ENCODE measurements at places on chromosomes 3 and 15.

DNA sequence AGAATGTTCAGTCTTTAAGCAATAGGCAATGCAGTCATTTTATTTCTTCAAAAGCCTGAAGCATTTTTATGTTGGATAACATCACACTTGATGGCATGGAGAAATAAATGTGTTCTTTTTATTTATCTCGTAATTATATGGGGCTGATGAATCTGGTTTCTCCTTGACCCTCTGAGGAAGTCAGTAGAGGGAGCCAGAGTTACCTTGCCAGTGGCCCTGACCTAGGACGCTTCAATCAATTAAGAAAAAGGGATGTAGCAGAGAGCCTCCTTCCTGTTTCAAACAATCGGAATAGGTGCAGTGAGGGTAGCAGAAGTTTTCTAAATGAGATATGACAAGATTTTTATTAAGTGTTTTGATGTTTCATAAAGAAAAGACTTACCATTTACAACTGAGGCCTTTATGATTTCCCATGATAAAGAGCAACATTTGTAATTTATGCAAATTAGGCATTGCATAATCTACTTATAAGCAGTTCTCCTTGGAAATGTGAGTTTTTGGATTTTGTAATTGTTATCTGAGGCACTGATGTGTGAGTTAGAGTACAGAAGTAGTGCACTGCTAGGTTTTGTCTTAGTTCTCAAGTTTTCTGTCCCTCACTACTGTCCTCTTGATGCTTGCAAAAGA, 129.1 kb downstream of the RAP2B start:
- no peak for DNase-seq

- DNase-seq, result peak; percentile 49
Measured at GRCh38 chr3:119322021-119322834, 28.0 kb downstream of the ARHGAP31 start.

- DNase-seq, result no peak
Measured at GRCh38 chr15:58746174-58746573, 3.3 kb downstream of the ADAM10 start.

- no peak for DNase-seq
Measured at GRCh38 chr3:71917545-71917944, 132.6 kb upstream of the PROK2 start.

- peak; percentile 45 for DNase-seq
Measured at GRCh38 chr3:45120359-45121158, 25.6 kb downstream of the CDCP1 start.

- no peak for DNase-seq
Measured at GRCh38 chr3:15055019-15055557, 10.0 kb downstream of the MRPS25 start.

DNA sequence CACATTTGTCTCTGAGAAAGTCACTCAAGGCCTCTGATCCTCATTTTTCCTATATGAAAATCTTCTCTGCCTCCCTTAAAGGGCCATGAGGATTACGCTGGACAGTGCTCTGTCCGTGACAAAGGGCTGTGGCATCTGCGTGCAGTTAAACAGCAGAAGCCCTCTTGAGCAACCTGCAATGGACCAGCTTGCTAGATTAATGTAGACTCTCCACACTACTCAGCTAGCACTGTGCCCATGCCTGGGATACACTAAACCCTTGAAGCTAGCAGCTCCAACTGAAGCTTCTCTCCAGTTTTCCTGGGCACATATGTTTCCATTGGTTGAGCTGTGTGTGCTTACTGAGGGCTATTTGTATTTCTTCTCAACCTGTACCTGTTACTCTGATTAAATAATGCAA, 303.8 kb downstream of the RPLP1 start:
- DNase-seq, result no peak

DNA sequence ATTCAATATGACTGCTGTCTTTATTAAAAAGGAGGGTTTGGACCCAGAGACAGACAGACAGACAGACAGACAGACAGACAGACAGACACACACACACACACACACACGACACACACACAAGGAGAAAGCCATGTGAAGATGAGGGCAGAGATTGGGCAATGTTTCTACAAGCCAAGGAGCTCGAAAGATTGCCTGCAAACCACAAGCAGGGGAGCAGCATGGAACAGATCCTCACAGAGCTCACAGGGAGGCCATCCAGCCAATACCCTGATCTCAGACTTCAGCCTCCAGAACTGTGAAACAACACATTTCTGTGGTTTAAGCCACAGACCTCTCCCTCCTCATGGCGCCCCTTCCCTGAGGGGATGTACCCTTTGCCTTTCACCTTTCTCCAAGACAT, 35.8 kb upstream of the ABHD2 start:
- no peak for DNase-seq

DNA sequence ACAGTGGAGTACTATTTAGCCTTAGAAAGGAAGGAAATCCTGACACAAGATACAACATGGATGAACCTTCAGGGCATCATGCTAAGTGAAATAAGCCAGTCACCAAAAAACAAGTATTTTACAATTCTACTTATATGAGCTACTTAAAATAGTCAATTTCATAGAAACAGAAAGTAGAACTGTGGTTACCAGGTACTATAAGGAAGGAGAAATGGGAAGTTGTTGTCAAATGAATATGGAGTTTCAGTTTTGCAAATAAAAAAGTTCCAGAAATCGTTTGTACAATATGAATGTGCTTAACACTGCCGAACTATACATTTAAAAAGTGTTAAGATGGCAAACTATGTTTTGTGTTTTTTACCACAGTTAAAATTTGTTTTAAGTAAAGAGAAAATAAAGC, 26.8 kb downstream of the TRANK1 start:
- no peak for DNase-seq

DNA sequence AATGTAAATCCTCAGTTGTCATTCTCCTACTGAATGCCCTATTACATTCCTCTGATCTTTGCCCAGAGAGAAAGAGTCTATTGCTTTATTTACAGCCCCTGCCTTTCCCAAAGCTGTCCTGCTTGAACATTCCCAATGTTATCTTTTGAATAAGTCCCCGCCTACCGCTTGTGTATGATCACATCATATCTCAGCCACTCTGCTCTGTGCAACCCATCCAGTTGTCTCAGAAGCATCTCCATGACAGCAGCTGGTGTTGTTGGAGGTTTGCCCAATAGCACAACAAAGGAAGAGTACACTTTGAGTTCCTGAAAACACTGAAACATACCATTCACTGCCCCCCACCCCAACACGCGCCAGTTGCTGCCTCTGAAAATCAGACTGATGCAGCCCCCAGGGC, 22.0 kb upstream of the FAM3D start:
- no peak for DNase-seq

DNA sequence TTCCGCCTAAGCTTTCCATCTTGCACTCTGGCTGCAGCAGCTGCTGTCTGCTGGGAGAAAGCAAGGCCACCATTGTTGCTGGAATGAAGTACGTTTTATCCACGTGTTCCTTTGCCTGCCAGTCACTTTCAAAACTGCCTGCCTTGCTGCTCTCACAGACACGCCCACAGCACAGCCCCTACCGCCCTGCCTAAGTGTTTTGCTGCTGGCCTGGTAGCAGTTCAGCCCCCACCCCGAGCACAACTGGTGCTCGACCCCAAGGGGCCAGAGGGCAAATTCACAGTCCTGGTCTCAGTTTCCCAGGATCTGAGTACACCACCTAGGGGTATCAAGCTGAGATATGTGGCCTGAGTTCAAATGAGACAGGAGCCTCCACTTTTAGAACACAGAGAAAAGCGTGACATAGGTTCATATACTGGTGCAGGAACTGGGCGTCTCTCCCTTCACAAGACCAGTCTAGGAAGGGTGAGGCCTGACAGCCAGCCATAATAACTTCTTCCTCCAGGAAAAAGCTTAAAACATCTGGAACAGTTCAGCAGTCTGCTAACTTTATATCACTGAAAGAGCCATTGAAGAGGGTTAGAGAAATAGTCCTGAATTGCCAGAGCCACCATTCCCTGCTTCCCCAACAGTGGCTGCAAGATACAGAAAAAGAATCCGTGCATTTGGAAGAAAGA, 1012.3 kb downstream of the ZPLD1 start:
- DNase-seq, result no peak

DNA sequence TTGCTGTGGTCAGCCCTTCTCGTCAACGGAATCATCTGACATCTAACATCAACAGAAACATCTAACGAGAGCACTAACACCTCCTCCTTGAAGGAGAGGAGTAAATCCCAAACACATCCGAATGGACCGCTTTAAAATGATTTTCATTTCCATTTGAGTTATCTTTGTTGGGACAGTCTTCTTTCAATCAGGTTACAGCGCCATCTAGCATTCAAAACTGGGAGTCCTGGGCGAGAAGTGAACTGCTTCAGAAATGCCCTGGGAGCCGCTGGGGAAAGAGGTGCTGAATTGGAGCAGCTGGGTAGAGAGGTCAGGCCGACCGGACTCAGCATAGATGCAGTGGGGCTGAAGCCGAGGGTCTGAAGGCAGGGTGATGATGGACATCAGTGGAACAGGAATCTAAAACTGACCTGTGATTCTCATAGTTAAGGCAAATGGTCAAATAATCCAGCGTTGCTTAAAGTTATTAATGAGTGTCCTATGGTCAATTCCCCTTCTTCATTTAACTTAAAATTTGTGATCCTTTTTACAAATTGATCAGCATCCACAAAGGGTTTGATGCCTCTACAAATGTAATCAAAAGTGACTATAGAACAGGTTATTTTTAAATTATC, 170.0 kb upstream of the NDN start:
- DNase-seq, result peak; percentile 34

DNA sequence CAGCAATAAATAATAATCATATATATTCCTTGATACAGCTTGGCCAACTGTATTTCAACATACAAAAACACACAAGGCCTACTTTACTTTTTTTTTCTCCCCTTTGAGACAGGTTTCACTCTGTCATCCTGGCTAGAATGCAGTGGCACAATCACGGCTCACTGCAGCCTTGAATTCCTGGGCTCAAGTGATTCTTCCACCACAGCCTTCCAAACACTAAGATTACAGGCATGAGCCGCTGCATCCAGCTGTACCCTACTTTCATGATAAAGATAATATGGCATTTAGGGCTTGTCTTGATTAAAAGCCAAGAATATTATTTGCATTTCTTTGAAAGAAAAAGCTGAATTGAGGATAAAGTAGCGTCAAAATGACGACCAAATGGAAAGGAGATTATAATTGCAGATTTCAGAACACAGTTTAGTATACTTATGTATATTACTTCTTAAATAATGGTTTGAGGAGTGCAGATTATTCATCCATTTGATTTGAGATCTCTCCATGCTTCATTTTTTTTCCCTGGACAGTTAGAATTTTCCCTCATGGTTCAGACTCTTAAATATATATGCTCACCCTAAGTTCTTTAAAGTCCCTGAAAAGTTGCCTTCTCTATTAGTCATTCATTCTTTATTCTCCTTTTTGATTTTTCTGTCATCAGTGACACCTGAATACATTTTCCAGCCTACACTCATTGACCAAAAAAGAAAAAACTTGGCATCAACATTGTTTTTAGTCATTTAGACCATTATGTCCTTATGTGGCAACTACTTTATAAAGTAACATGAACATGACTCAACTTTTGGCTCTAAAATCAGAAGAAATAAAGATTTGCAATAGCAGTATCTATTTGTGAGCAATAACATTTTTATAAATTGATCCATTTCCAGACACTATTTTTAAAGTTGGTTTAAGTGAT, 48.5 kb upstream of the MLF1 start:
- DNase-seq, result no peak

- DNase-seq, result no peak
Measured at GRCh38 chr3:123375014-123375940, 73.6 kb downstream of the ADCY5 start.

DNA sequence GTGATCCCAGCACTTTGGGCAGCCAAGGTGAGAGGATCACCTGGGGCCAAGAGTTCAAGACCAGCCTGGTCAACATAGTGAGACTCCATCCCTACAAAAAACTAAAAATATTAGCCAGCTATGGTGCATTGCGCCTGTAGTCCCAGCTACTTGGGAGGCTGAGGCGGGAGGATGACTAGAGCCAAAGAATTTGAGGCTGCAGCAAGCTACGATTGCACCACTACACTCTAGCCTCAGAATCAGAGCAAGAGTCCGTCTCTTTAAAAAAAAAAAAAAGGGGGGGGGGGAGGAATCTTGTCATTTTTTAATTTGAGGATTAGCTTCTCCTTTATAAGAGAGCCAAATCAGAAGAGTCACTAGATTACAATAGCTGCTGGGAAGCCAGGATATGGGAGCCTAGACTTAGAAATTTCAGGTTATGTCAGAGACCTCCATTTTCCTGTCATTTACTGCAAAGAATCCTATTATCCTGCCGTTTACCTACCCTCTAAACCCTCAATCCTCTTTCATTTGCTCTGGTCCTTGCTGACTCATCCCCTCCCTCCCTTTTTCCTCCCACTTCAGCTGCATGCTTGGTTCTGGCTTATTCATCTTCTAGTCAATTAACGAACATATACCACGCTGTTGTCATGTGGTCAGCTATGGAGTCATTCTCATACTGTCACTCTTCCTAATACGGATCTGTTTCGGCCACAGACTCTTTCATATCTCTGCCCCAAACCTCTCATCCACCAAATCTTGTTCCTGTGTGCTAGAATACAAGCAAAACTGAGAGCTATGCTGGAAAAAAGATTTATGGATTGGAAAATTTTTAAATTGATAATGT, 83.8 kb upstream of the PPIB start:
- DNase-seq, result peak; percentile 74
